ENCODE measurements at places on chromosomes 6 and 20. TPM values are rescaled to one million over a fixed set of nuclear protein-coding genes. Genes with fewer than 3 reads are reported as not detected.

- peak overlapping the region; percentile 85 for H3K4me3 ChIP-seq
- H3K27me3 ChIP-seq, result no peaks in the 10 kb centered on the region
- H3K36me3 ChIP-seq, result peaks cover 6% of the 10 kb centered on the region
- peak overlapping the region; percentile 96 for H3K27ac ChIP-seq
Measured at GRCh38 chr6:44388135-44388487, 605 bp downstream of the CDC5L start.

DNA sequence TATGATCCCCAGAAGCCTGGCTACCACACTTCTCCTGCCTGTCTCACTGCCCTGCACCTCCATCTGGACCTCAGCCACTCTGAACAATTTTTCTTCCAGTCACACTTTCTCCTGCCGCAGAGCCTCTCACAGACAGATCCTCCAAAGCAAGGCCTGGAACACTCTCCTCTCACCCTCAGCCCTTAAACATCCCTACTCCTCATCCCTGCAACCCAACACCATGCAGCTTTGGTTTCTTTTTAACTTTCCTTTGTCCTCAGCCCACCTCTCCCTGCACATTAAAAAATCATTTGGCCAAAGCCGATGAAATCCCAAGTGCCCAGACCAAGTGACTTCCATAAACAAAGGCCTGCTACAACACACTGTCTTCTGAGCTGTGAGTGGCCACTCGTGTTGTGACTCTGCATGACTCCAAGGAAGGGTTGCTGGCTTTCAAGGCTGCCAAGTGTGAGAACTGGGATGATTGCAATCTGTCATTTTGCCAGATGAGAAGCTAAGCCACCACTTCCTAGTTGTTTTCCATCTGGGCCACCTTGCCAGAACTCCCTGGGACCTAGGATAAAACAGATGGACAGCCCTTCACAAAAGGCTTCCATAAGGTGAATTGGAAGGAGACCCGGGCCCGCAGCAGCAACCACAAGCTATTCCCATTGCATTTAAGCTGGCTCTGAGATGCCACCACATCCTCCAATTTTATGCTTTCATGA is 144.4 kb upstream of the SSTR4 start:
- no peaks in the 10 kb centered on the region for H3K4me1 ChIP-seq
- H3K4me3 ChIP-seq, result no peak overlapping the region
- H3K27ac ChIP-seq, result no peak overlapping the region
- no peaks in the 10 kb centered on the region for H3K36me3 ChIP-seq

- H3K36me3 ChIP-seq, result no peaks in the 10 kb centered on the region
- H3K27me3 ChIP-seq, result no peaks in the 10 kb centered on the region
- DNase-seq, result no peak
- H3K4me1 ChIP-seq, result no peaks in the 10 kb centered on the region
Measured at GRCh38 chr6:77313595-77313994, 149.7 kb downstream of the HTR1B start.

- H3K4me3 ChIP-seq, result no peak overlapping the region
- H3K27me3 ChIP-seq, result no peaks in the 10 kb centered on the region
- peaks cover 6% of the 10 kb centered on the region for H3K4me1 ChIP-seq
- no peaks in the 10 kb centered on the region for H3K36me3 ChIP-seq
- no peak for DNase-seq
- H3K27ac ChIP-seq, result peak overlapping the region; percentile 79
Measured at GRCh38 chr20:35767683-35768481, 3.9 kb upstream of the PHF20 start.

DNA sequence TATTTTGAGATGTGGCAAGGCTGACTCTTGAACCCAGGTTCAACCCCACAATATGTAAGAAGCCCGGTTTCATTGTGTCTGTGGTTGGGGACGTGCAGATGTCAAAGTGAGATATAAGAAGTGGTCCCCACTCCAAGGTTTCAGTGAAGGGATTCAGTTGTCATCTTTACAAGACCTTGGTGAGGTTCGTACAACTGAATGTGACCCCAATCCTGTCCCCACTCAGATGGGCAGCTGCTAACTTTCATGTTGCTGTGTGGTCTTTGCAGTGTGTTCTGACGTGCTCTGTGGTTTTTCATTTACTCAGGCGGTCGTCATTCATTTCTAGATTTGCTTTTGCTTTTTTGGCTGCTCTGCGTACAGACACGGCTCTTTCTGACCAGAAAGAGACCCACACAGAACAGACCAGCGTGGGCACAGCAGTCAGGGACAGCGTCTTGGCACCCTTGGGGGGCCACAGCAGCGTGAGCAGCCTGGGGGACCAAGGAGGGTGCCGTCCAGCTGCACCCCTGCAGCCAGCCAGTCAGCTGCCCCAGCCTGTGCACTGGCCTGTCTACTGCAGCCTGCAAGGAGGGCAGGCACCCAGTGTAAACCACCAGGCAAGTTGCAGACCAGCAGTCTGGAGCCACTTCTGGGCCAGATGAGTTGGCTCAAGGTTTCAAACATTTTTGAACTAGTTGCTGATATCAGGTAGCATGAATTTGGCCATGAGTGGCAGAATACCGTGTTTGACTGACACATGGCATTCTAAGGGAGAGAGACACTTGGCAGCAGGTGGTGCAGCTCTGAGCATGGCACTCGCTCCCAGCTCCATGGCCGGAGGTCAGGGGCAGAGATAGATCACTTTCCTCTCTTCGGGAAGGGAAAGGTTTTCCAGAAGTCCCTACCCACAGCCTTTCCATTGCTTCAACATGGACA is 49.4 kb upstream of the IRF4 start:
- no peak for DNase-seq
- H3K36me3 ChIP-seq, result peaks cover 7% of the 10 kb centered on the region
- H3K27ac ChIP-seq, result no peak overlapping the region
- H3K4me3 ChIP-seq, result no peak overlapping the region
- H3K4me1 ChIP-seq, result peaks cover 21% of the 10 kb centered on the region
- no peaks in the 10 kb centered on the region for H3K27me3 ChIP-seq

GRCh38 chr6:16712931-16713484 is 48.3 kb downstream of the ATXN1 start:
- H3K36me3 ChIP-seq, result peaks cover 2% of the 10 kb centered on the region
- H3K4me1 ChIP-seq, result no peaks in the 10 kb centered on the region
- no peak overlapping the region for H3K4me3 ChIP-seq
- DNase-seq, result no peak
- no peaks in the 10 kb centered on the region for H3K27me3 ChIP-seq
- H3K27ac ChIP-seq, result no peak overlapping the region

DNA sequence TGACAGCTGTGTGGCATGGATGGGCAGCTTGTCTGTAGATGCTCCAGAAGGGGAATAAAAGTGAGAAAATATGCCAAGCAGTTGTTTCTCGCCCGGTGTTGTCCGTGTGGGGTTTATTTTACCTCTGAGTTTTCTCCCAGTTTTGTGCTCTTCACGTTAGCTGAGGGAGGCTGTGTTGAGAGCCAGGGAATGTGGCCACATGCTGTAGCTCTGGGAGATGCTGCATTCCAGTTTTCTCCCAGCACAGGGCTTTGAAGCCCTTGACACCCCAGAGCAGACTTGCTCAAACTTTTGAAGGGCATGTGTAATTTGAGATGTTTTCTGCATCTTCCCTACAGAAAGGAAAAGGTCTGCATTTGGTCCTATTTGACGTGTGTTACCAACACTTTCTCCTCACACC is 67.7 kb downstream of the RREB1 start:
- DNase-seq, result no peak
- H3K4me1 ChIP-seq, result peaks cover 19% of the 10 kb centered on the region
- H3K27ac ChIP-seq, result no peak overlapping the region
- H3K27me3 ChIP-seq, result no peaks in the 10 kb centered on the region
- no peak overlapping the region for H3K4me3 ChIP-seq
- H3K36me3 ChIP-seq, result peaks cover 2% of the 10 kb centered on the region

- DNase-seq, result no peak
- no peaks in the 10 kb centered on the region for H3K27me3 ChIP-seq
- no peaks in the 10 kb centered on the region for H3K4me1 ChIP-seq
- no peak overlapping the region for H3K27ac ChIP-seq
Measured at GRCh38 chr6:144361016-144361415, 75.9 kb downstream of the UTRN start.

GRCh38 chr6:44674226-44675155 is 287.0 kb downstream of the CDC5L start:
- no peak overlapping the region for H3K4me3 ChIP-seq
- DNase-seq, result no peak
- H3K36me3 ChIP-seq, result no peaks in the 10 kb centered on the region
- H3K4me1 ChIP-seq, result no peaks in the 10 kb centered on the region
- no peaks in the 10 kb centered on the region for H3K27me3 ChIP-seq

DNA sequence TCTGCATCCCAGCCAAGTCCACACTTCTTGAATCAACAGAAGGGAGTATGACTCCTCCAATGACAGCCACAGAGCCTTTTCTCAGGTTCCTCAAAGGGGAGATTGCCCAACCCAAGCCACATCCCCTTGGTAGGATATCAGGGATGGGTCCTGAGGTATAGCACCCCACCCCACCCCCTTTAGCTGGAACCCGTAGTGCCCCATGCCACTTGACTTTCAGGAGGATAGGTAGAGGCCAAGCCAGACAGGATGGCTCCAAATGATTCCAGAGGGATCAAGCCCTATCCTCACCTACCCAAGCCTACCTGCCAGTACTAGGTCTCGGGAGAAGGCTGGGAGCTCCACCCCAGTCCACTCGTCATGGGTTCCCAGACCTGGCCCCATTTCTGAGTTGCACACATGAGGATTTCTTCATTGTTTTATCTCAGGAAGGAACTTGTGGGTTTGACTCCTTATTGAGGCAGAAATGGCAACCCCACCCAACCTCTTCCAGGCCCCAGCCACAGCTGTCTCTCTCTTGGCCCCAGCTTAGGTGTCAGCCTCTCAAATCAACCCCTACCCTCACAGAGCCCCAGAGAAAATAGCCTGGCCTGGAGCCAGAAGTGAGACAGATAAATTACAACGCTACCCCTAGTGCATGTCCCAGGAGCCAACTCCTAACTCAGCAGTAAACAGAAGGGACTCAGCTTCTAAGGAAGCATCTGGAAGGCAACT is 3.6 kb downstream of the CCND3 start:
- DNase-seq, result no peak
- H3K27me3 ChIP-seq, result no peaks in the 10 kb centered on the region
- H3K27ac ChIP-seq, result no peak overlapping the region
- H3K4me1 ChIP-seq, result peaks cover 49% of the 10 kb centered on the region
- H3K36me3 ChIP-seq, result peaks cover 35% of the 10 kb centered on the region

DNA sequence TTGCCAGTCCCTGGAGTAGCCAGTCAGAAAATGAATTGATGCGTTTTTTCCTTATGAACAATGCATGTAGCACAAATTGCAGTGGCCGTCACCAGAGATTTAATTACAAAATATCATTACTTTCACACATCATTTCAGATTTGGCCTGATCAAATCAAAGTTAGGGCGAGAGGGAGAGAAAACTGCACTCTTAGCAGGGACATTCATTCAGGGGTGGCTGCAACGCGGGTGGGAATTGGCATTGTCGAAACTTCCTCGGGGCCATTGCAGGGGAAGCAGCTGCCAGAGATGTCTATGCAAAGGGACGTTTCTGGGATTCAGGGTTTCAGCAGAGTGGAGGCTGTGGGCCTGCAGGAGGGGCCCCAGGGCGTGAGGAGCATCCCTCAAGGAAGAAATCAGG is 76.5 kb upstream of the TOP1 start:
- no peaks in the 10 kb centered on the region for H3K36me3 ChIP-seq
- DNase-seq, result no peak
- peaks cover 7% of the 10 kb centered on the region for H3K4me1 ChIP-seq
- no peak overlapping the region for H3K4me3 ChIP-seq

- H3K36me3 ChIP-seq, result no peaks in the 10 kb centered on the region
- peaks cover 2% of the 10 kb centered on the region for H3K4me1 ChIP-seq
- H3K27ac ChIP-seq, result no peak overlapping the region
Measured at GRCh38 chr6:20447581-20448132, 46.0 kb downstream of the E2F3 start.

DNA sequence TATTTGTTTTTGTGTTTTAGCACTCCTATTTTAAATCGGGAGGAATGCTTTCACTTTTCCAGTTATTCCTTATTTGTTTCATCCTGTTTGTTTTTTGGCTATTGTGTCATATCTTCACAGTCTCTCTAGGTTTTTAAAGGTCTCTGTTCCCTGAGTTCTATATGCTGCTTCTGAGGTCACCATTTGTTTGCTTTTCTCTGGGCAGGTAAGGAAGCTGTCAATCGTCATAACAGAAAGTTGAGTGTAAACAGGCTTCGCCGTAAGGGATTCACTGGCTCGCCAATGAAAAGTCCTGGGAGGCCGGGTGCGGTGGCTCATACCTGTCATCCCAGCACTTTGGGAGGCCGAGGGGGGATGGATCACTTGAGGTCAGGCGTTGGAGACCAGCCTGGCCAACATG is 48.7 kb upstream of the RPS6KA2 start:
- H3K36me3 ChIP-seq, result no peaks in the 10 kb centered on the region
- peaks cover 27% of the 10 kb centered on the region for H3K4me1 ChIP-seq
- H3K4me3 ChIP-seq, result no peak overlapping the region
- no peak overlapping the region for H3K27ac ChIP-seq
- no peaks in the 10 kb centered on the region for H3K27me3 ChIP-seq

DNA sequence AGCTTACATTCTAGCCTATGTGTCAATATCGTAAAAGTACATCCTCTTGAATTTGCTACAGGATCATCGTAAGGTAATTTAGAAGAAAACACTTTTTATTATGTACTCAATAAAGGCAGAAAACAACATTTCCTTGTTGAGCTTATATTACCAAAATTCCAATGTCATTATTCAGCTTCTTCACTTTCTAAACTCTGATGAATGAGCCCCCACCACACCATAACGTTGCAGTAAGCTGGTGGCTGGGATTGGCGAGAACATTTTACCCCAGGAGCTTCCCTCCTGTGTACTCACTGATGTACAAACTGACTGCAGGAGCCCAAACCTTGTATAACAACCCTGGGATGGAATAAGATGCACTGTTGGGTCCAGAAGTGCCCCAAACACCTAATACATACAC is 238.1 kb upstream of the MARCKS start:
- H3K36me3 ChIP-seq, result no peaks in the 10 kb centered on the region
- DNase-seq, result no peak

- peaks cover 6% of the 10 kb centered on the region for H3K4me1 ChIP-seq
- H3K36me3 ChIP-seq, result no peaks in the 10 kb centered on the region
- DNase-seq, result no peak
- no peak overlapping the region for H3K27ac ChIP-seq
- H3K4me3 ChIP-seq, result no peak overlapping the region
Measured at GRCh38 chr20:18669241-18670019, 81.6 kb downstream of the DTD1 start.

Gene HLA-DPA1
- 6.6 TPM for polyA plus RNA-seq

Gene OPRL1
- 26.3 TPM for polyA plus RNA-seq

Gene BPIFB4
- polyA plus RNA-seq, result 0.24 TPM

Gene ZNF341
- 6.6 TPM for polyA plus RNA-seq

Gene GJA10
- polyA plus RNA-seq, result not detected

Gene SLC25A27
- 69.5 TPM for polyA plus RNA-seq

Gene RNF217
- 8.1 TPM for polyA plus RNA-seq

Gene MOCS1
- 15.4 TPM for polyA plus RNA-seq

Gene LPA
- polyA plus RNA-seq, result 1.5 TPM

Gene RSPO3
- polyA plus RNA-seq, result 3.4 TPM

Gene RNF182
- 29.2 TPM for polyA plus RNA-seq

Gene PRPF6
- polyA plus RNA-seq, result 89.2 TPM

All from spinal cord (tissue), 10 donors.